Uterus (tissue), 4 donors: ENCODE measurements at places on chromosomes 1 and 21.

DNA sequence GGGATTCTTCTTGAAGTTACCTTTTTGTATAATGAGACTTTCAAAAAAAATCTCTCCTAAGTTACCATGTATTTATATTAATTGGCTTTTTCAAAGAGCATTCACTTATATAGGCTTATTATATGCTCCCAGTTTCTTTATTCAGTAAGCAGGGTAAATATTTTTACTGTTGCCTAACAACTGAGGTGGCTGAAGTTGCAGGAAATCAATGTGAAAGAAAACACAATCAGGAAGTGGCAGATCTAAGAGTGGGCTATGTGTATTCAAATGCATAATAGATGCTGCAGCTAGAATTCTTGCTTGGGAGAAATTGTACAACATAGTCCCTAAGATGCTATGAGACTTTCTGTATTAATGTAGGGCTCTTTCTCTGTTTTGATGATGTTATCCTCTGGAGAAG, 606.9 kb downstream of the NUF2 start:
- no peak for DNase-seq

- DNase-seq = no peak
Measured at GRCh38 chr1:36696261-36696940, 213.7 kb upstream of the CSF3R start.

DNA sequence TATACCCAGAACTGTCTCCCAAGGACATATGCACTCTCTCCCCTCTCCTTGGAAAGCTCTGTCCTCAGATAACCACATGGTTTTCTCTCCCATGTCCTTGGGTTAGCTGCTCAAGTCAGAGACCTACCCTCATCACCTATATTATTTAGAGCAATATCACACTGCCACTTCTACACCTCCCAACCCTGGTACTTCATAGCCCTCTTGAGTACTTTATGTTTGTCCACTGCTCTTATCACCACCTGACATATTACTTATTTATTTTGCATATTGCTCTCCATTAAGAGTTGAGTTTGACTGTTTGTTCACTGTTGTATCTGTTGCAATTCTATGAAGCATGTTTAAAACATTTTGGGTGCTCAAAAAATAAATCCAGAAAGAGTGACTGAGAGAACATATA, 126.3 kb upstream of the ATP1B1 start:
- DNase-seq = no peak

- no peak for DNase-seq
Measured at GRCh38 chr1:198873696-198874230, 234.9 kb downstream of the PTPRC start.

- no peak for DNase-seq
Measured at GRCh38 chr1:3631320-3632260, 6.8 kb downstream of the TPRG1L start.

GRCh38 chr1:211708006-211708405, 32.6 kb upstream of the NEK2 start:
- DNase-seq = no peak
